ENCODE measurements at places on chromosomes 6 and 20.

DNA sequence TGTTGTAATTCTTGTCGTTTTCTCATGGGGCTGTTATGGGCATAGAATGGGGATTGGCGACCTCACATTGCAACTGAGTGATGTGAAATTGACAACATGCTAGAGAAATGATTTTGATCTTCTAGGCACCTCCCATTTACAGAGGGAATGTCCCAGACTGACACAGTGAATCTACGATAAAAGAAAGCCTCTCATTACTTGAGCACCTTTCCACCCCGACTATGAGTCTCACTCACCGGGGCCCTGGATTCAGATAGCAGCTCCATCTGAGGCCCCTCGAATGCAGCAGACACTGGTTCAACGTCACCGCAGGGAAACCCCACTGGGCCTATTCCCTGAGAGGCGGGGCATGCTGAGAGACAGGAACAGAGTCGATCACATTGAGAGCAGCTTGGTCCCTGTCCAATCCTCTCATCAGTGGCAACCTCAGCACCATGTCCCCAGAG is 49.1 kb downstream of the NFATC2 start:
- DNase-seq, result no peak

DNA sequence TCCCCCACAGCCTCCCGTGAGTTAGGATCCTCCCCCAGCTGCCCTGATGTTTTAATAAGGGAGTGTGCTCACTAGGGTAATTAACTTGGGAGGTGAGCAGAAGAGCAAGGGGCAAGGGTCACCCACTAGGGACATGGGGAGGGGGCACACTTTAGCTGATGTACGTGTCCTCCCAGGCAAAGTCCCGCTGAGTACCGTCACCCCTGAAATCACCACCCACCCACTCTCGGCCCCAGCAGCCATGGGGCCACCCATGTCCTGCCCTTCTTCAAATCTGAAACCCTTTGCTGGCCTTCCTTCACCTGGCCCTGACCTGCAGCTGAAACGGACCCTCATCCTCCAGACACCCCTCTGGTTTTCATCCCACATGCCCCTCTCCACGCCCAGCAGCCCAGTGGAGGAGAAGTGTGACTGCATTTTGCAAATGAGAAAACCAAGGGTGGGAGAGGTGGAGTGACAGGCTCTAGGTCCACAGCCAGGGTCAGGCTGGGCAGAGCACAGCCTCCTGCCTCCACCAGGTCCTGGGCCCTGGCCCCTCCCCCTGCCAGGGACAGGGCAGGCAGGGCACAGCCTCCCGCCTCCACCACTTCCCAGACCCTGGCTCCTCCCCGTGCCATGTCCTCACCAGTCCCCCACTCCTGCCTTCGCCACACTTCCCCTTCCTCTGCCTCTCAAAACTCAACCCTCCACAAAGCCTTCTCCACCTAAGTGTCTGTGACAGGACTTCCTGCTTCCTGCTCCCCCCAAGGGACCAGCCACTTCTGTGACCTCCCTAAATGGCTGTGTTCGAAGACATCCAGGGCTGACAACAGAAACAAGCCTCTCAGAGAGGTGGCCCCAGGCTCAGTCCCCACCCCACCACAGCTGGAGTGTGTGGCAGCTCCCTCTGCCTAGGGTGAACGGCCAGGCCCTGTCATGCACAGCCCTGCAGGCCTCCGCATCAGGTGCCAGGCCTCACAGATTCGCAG is 15.1 kb downstream of the ACSS1 start:
- no peak for DNase-seq

DNA sequence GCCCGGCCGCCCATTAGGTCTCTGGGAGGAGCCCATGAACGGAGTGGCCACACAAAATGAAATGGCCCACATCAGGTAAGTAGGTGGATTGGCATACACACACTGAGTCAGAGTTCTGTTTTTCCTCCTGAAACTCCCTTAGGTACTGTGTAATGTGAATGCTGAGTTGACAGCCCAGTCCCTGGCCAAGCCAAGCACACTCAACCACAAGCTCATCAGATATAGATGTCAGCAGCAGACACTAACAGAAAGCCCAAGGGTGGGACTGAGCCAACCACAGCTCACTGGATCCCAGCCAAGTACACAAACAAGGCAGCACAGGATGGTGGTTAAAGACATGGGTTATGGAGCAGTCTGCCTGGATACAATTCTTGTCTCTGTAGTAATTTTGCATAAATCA is 403.4 kb downstream of the GJA1 start:
- no peak for DNase-seq

DNA sequence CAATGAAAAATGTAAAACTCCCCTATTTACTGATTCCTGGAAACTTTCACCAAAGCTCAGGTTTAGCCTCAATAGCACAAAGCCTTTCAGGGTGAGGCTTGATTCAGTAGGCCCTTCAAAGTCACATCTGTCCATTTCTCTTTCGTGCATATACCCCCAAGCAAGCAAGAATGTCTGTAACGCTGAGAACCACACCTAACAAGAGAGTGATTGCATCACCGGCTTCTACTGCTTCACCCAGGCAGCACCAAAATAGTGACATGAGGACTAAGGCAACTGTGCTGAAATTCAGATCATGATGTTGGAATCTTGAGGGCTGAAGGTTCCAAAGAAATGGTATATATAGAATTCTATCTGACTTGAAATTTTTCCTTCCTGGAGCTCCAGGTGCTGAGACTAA is 26.1 kb downstream of the CGA start:
- DNase-seq, result no peak

DNA sequence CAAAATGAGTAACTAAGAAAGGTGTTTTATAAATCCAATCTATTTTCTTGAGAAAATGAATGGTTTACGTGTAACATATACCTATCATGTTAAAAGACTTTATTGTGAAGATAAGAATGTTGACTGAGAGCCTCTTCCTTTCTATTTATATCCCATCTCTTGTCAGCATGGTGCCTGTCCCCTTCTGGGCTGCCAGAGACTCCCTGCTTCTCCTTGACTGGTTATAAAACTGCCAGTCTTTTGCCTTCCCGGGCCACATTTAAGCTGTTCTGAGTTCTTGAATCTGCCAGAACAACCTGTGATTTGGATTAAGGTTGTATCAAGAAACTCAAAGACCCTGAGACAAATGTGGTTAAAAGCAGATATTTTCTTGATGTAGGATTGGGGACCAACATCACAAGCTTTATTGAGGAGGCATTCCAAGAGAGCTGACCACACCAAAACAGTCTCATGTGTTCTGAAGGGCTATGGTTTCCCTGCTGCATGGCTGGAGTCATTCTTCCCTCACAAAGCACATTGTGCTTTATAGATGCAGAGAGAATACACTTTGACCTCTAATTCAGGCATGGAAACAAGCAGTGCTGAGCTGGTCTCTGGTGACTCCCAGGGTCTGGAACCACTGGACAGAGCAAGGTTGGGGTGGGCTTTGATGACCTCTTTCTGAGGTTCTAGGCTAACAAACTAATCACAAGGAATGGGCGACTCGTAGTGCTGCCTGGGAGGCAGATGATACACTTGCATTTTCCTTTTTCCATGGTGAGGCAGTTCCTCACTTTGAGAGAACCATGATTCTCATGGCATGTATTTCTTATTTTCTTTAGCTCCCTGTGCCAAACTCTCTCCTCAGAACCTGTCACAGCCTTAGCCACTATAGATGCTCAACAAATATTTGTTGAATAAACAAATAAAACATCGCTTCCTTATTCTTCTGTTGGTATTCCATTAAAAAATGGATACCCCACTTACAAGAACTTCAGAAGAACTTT is 205.0 kb upstream of the PREP start:
- no peak for DNase-seq
